Fibroblast of skin of back (primary cell): ENCODE measurements at places on chromosomes 12 and 14.

DNA sequence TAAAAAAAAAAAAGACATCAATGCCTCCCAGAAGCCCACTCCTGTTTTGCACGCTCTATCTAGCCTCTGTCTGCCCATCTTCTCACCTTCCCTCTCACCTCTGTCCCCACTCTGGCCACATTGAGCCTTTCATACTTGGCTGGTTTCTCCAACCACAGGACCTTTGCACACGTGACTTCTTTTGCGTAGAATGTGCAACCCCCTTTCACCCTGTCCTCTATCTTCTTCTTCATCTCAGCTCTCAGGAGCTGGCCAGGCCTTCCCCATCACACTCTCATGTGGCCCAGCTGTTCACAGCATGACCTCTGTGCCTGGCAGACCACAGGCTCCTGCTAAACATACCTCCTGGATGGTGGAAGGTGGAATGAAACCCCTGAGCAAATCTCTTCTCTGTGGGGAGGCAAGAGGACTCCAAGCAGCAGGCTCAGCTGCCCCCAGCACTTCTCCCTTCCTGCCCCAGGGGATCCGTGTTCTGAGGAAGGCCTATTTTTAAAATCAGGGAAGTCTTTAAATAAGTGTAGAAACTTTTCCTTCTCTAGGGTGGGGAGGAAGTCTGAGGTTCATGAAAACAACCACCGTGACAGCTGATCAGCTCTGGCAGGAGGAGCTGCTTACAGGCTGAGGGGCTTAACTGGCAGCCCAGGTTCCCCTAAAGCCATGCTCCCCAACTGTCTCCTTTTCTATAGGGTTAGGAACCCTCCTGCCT is 11.6 kb downstream of the HVCN1 start:
- DNase-seq: no peak

- DNase-seq: no peak
These were observed 1061.8 kb downstream of the BCL11B start for GRCh38 chr14:98210045-98210672.

DNA sequence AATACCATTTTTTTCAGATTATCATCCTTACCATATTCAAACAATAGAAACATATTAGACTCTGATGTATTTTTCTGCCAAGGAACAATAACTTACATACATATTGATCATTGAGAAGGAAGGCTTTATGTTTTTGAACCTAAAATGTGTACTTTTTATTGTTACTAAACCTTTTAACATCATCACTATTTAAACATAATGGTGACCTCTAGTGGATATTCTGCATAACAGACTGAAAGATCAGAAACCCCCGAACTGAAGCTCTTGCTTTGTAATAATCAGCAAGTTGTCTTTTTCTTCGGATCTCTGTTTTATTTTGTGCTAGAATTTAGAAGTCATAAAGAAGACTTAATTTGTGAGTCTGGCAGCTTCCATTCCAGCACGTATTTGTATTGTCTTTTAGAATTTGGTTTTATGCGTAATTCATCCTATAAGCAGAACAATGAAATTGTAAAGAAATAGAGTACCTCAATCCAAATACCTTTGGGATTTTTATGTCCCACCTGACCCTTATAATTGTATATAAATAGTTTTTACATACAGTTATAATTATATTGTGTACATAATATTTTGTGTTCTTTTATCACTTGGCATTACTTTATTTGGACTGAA is 125.9 kb upstream of the ATF1 start:
- DNase-seq: peak; percentile 52

DNA sequence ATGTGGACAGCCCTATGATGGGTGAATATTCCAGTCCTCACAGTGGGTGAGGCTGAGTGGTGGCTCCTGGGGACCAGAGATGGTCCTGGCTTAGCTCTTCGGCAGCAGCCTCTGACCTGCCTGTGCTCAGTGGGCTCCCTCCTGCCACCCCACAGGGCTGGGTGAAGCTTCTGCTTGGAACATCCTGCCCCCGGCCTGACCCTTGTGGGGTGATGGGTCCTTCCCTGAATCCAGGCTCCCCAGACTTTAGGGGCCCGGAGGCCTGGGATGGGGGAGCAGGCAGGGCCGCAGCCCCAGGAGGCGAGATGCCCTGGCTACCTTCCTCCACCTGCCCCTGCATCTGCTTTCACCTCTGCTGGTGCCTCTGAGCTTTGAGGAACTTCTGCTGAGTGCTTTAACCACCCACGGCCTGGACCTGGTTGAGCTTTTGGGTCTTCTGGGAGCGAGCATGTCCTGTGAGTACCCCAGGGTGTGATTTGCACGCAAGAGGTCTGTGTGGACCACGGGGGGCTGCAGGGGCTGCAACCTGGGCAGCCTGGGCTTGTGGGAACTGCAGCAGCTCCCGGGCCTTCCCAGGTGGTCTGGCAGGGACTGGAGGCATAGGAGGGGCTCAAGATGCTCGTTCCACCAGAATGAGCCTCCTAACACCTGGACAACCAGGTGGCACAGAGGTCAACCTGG is 159.5 kb downstream of the KIF26A start:
- DNase-seq: no peak

DNA sequence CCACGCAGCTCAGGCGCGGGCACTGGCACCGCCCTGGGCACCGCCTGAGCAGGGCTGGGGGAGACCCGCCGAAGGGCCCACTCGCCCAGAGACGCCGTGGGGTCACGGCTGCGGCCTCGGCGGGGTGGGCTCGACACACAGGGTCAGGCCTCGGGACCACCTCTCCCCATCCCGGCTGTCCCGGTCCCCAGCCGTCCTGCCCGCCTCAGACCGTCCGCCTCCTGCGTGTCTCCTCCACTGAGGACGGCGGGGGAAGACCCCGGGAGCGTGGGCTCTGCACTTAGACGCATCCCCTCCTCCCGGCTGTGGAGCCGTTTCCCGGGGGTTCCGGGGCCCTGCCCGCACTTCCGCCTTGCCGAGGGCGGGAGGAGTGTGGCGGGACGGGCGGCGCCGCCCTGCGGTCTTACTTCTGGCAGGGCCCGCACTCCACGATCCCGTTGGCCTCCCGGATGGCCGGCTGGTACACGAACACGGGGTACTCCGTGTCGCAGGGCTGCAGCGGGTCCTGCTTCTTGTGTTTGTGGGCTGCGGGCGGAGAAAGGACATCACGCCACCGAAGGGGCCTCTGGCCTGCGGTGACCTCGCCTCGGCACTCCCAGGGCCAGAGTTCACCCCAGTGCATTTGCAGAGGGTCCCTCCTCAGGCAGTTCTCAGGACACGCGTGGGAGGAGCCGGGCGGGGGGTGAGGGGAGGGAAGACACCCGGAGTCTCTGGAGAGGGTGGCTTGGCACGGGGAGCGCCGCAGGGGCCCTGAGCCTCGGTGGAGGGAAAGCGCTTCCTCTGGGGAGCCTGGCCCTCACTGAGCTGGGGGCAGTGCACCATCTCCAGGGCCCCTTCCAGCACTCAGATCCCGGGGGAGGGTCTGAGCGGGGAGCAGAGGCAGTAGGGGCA is 23.1 kb upstream of the LRTM2 start:
- no peak for DNase-seq

GRCh38 chr14:74942608-74943007 is 12.8 kb downstream of the PGF start:
- no peak for DNase-seq

GRCh38 chr14:66649498-66649897 is 141.6 kb downstream of the GPHN start:
- no peak for DNase-seq

DNA sequence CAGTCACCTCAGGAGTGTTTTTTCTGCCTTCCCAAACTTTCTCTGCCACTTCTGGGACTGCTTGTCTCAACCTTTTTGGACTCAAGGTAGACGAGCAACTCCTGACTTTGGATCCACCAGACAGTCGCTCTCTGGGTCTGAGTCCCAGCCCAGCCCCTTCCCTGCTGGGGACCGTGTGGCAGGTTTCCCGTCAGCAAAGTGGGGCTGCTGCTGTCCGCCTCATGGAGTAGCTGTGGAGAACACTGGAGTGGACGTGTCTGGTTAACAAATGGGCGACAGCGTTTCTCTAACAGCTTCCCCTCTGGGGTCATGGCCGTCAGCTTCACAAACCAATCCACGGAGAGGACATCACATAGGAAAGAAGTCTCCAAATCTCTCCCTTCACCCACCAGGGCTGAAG is 54.8 kb downstream of the KCTD10 start:
- no peak for DNase-seq

DNA sequence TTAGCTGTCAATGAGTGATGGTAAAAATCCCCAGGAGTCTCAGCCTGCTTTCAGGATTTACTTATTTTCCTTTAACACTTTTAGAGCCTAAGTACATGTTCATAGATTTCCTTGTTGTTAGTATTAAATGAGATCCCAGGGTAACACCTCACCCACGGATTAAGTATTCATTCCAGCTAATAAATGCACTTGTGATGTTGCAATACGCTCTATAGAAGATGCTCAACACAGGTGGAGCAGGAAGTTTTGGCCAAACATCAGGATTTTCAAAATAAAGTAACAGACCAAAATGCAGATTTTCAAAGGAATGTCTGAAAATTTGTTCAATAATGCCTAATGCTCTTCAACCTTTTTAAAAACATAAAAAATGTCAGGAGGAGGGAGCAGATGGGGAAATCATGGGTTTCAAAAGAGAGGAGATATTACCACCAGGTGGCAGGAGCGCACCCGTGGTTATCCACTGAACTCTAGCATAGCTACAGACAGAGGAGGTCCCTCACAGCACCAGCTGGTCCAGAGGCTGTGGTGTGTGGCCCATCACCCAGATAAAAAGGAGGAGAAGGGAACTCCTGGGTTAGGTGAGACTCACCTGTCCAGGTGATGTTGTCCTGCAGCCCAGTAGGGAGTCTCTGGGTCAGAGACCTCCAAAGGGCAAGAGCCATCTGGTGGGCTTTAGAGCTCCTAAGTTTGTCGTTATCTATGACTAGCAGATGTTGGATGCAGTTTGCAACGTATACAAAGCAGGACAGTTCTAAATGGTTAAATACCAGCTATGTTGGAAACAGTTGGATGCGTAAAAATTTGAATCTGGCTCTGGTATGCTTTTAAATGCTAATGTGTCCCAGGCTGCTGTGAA is 1158.4 kb upstream of the TMEM132C start:
- peak; percentile 61 for DNase-seq

GRCh38 chr14:39673734-39674133 is 241.5 kb upstream of the FBXO33 start:
- DNase-seq: no peak

DNA sequence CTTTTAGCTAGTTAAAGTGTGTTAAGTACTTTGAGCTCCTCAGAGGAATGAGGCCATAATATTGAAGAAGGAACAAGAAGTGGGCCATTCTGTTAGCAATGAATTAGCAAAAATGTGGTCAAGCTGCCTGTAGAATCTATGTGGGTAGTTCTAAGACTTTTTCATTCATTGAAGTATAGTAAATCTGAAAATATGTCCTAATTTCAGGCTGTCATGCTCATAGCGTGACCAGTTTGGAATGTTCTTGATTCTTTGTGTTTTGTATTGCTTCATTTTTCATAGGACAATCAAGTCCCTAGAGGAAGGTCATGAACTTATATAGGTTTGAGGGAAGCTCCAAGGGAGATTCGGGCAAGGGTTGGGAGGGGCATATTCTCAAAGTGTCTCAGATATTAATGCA is 11.4 kb downstream of the ATP23 start:
- DNase-seq: no peak

DNA sequence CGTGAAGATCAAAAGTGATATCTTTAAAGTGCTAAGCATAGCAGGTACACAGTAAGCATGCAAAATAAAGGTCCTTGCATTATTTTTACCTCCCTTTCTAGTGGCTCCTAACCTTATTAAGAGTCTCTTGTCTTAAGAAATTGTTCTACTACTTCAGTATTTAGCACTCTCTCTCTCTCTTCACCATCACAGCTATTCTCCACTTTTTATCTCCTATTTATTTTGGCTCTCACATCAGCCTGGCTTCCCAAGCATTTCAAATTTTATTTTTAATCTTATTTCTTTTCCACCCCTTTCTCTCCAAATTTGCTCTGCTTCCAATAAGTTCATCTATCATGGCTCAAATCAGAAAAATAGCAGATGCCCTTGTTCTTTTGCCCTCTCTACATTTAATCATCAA is 212.6 kb downstream of the RAD51B start:
- DNase-seq: no peak

- no peak for DNase-seq
These were observed 97.2 kb downstream of the PTPRR start for GRCh38 chr12:70823182-70823976.

DNA sequence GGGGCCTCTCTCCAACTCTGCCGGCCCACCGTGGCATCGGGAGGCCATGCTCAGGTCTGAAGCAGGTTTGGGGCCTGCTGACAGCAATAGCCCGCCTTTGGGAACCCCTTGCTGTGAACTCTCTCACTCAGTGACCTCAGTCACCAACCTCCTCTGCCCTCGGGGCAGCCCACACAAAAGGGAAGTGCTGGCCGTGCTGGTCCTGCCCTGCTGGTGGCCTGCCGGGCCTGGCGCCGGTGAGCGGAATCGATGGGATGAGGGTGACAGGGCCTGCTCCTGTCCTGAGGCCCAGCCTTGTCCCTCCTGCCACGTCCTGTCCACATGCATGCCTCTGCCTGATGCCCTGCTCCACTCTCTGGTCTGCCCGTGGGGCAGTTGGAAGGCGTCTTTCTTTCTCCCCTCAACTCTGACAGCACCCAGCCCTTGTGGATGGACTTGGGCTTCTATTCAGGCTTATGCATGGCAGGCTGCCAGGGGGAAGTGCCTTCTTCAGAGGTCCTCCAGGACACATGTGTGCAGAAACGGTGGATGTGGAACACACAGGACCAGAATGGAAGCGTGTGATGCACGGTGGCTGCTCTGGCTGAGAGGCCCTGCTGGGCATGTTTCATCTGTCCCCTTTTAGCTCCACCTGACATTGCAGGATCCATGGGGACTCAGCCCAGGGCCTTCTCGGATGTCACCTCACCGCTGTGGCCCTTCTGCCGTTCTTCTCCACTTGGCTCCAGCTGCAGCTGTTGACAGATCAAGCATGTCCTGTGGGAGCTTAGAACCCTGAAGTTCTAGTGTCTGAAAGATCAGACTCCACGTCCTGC is 31.9 kb downstream of the IL31 start:
- no peak for DNase-seq

- no peak for DNase-seq
These were observed 313.0 kb downstream of the CEP128 start for GRCh38 chr14:80628547-80628946.

GRCh38 chr14:89498878-89499277 is 81.8 kb upstream of the FOXN3 start:
- DNase-seq: no peak

DNA sequence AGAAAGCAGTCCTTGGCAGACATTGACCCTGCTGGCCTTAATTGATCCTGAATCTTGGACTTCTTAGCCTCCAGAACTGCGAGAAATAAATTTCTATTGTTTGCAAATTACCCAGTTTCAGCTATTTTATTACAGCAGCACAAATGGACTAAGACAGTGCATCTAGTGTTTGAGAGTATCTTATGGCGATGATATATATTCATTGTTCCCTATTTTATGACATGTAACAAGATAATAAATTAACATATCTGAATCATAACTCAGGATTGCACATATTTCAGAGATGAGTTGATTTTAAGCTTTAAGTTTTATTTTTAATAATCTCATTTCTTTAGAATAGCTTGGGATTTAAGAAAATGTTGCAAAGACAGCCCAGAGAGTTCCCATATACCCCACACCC is 167.4 kb upstream of the FOXG1 start:
- peak; percentile 19 for DNase-seq
